ENCODE measurements at places on chromosomes 12 and 14. TPM values are rescaled to one million over a fixed set of nuclear protein-coding genes. Genes with fewer than 3 reads are reported as not detected.

- no peak for DNase-seq
Observed at GRCh38 chr12:68591734-68592418, 18.8 kb upstream of the RAP1B start.

DNA sequence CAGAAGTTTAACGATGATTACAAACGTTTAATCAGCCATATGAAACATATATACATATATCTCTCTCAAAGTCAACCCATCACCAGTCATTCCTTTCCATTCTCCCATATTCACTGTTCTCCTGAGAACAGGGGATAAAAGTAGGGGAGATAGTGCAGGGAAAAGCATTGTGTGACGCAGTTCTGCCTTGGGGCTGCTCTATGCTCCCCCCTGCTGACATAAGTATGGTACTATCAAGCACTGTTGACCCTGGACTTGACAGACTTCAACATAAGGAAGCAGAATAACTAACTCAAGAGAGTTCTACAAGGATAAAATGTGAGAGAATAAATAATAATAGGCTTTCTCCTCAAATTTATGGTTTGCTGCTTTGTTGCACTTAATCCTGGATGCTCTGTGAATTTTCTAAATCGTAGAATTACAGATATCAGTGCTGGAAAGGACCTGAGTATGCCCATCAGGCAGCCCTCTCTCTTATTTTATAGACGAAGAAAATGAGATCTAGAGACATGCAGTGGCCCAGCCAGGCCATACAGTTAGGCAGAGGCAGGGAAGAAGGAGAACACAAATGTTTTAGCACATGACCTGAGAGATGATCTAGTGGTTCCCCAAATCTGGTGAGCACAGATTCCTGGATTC lies 87.2 kb downstream of the SCN8A start:
- DNase-seq: peak; percentile 49

- peak; percentile 69 for DNase-seq
Observed at GRCh38 chr12:10722502-10722904, 620 bp downstream of the YBX3 start.

Gene MBIP
- total RNA-seq: 7.6 TPM

GRCh38 chr12:56256326-56256960 lies 1.7 kb downstream of the ANKRD52 start:
- peak; percentile 87 for DNase-seq

DNA sequence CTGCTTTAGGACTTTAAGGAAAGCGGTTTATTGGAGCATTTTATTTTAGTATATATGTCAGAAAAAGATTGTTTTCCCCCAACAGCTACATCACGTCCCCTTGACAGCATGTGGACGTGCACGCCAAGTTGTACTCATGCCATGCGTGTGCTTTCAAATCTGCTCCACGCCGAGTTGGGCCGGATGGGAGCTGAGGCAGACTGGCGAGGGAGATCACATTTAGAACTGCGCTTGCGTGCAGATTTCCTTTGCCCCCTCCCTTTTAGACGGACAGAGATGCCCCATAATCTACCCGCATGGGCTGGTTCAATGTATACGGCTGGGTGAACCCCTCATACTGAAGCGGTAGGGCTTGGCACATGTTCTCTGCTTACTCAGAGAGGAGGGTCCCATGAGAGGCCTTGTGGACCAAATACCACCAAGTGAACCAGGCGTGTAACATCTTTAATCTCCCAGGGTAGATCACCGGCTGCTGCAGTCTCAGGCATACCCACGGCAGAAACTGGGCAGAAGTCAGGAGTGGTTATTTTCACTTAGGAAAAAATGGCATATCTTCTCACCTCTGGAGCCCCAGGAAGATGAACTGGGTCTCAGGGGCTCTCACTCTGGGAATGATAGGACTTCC lies 92.1 kb downstream of the ESR2 start:
- DNase-seq: no peak

- no peak for DNase-seq
Observed at GRCh38 chr12:40980427-40980961, 207.6 kb upstream of the PDZRN4 start.

DNA sequence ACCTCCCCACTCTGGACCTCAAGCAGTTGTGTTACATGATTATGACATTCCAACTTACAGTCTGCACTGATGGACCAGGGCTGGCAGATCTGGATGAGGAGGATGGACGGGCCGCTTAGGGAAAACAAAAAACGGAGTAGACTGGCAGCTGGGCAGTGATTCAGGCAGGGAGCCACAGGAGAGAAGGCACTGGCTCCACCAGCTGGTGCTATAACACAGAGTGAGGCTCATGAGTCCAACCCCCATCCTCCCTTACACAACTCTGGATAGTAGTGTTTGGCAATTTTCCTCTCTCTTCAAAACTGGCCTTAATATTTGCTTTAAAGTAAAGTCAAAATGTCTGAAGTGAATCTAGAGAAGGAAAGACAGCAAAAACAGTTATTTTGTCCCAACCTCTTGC lies 9.7 kb upstream of the RIC8B start:
- DNase-seq: no peak

GRCh38 chr12:78698747-78699146 lies 165.8 kb upstream of the SYT1 start:
- no peak for DNase-seq

Gene ETFBKMT
- total RNA-seq: 0.78 TPM

DNA sequence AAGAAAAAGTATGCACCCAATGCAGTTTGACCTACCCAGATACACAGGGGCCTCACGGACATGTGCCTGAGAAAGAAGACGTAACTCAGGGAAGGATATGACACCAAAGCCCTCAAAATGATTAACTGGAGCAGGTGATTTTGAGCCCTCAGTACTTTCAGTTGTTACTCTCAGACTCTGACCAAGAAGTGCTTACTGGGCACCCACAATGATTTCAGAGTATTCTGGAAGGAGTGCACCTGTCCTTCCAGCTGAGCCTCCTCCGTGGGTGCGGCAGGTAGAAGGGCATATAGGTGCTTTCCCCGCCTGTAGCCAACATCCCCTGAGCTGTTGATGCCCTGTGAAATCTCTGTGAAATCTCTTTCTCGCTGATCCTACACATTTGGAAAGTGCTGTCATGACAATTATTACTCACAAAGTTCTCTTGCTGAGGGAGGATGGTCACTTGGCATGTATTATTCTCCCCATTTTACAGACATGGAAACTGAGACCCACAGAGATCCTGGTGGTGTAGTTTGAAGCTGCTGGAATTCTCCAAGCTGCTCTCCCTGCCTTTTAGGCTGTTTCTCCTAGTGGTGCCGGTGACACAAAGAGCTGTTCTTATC lies 154.3 kb upstream of the CCND2 start:
- no peak for DNase-seq

Gene CLEC4A
- 0.74 TPM for total RNA-seq

Gene FGF6
- not detected for total RNA-seq

- no peak for DNase-seq
Observed at GRCh38 chr12:48811437-48812090, 6.7 kb upstream of the CACNB3 start.

Gene ASCL4
- not detected for total RNA-seq

Gene FZD10
- total RNA-seq: 14.1 TPM

- DNase-seq: no peak
Observed at GRCh38 chr14:51069055-51069454, 25.9 kb downstream of the TRIM9 start.

DNA sequence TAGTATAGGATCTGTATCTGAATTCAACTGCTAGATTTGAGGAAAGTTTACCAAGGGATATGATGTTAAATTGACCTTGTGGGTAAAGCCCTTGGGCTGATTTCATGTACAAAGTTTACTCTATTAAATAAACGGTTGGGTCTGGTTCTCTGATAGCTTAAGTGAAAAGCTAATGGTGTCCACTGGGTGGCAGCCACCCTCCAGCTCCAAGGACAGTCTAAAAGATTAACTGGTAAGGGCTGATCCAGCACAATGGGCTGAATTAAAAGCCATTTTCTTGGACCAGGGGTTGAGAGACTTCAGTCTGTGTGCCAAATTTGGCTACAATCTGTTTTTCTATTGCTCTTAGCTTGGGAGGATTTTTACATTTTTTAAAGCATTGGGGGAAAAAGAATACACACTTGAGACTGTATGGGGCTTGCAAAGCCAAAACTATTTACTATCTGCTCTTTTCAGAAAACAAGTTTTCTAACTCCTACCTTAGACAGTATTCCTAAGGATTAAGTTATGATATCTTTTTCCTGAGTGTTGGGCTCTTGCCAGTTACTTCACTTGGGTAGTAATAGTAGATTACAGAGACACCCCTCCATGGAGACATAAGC lies 116.5 kb downstream of the GPHN start:
- DNase-seq: peak; percentile 30

Gene SDR9C7
- 0.28 TPM for total RNA-seq

GRCh38 chr12:10408842-10409241 lies 715 bp downstream of the KLRC4 start:
- no peak for DNase-seq

All from H7 (cell line).